ENCODE measurements at places on chromosomes 3 and 15.
A peak's percentile ranks its signal among the peaks of the same experiment; 100 is the strongest.

DNA sequence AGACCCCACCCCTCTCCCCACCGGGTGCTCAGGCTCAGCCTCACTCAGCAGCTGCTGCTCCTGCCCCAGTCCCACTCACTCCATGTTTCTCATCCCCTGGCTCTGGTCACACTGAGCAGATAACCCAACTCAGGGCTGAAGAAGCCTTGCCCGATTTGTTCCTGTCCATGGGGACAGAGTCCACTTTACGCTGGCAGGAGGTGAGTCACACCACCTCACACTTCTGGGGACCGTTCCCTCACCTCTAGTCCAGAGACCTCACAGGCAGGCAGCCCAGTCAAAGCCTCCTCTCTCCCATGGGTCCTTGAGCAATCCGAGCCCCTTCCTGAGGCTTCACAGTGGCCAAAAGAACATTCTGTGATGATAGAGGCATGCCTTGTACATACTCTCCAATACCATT lies 1.4 kb downstream of the CIDEC start:
- no peak for DNase-seq
- H3K27ac ChIP-seq, result no peak overlapping the region
- no peak overlapping the region for H3K4me3 ChIP-seq
- no peaks in the 10 kb centered on the region for H3K36me3 ChIP-seq

DNA sequence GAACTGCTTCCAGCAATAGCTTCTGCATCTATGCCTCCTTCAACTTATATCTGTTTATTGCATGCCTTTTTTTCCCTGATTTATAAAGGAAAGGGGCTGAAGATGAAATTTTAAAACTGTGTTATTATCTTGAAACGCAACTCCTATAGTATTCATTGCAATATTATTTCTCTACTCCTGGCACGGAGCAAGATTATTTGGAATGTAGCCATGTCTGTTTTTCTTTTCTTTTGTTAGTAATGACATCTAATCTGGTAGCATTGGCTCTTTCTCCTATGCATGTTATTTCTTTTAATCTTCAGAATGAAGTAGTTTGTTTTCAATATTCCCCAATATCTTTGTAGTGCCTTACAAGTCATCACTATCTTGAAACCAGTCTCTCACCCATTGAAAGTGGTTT lies 33.6 kb downstream of the KCNMB2 start:
- no peaks in the 10 kb centered on the region for H3K27me3 ChIP-seq
- no peaks in the 10 kb centered on the region for H3K4me1 ChIP-seq
- no peak overlapping the region for H3K4me3 ChIP-seq
- no peaks in the 10 kb centered on the region for H3K36me3 ChIP-seq
- no peak overlapping the region for H3K27ac ChIP-seq
- no peak for DNase-seq

DNA sequence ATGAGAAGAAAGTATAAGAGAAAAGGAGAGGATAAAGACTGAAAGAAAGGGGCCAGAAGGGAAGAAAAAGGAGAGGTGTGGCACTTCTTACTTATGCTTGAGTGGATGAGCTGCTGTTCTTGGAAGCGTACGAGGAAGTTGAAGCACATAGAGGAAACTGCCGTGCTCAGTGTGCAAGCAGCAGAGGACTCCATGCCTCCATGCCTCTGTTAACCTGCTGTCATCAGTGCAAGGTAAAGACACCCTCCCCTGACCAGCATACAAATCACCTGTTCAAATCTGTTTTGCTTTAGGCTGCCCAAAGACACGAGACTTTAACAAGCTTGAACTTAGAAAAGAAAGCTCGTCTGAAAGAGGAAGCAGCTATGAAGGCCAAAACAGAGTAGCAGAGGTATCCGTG lies 6.4 kb downstream of the WDR5B start:
- no peak for DNase-seq
- no peak overlapping the region for H3K27ac ChIP-seq
- H3K4me3 ChIP-seq, result no peak overlapping the region
- no peaks in the 10 kb centered on the region for H3K27me3 ChIP-seq
- H3K36me3 ChIP-seq, result peaks cover 8% of the 10 kb centered on the region
- H3K4me1 ChIP-seq, result no peaks in the 10 kb centered on the region

DNA sequence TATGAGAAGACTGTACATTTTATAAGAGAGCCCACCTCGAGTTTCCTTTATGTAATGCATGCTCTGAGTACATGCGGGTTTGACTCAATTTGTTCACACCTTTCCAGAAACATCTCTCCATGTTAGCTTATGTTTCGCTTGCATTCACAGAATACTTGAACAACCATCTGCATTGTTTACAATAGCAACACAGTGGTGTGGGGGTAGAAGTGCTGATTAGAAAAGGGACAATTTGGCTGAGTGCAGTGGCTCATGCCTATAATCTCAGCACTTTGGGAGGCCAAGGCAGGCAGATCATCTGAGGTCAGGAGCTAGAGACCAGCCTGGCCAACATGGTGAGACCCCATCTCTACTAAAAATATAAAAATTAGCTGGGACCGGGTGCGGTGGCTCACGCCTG lies 60.9 kb downstream of the NCEH1 start:
- no peaks in the 10 kb centered on the region for H3K27me3 ChIP-seq
- H3K36me3 ChIP-seq, result no peaks in the 10 kb centered on the region
- peaks cover 7% of the 10 kb centered on the region for H3K4me1 ChIP-seq
- DNase-seq, result no peak
- no peak overlapping the region for H3K4me3 ChIP-seq

GRCh38 chr3:175398676-175399075 lies 539.5 kb downstream of the NAALADL2 start:
- H3K4me1 ChIP-seq, result peaks cover 5% of the 10 kb centered on the region
- H3K27me3 ChIP-seq, result no peaks in the 10 kb centered on the region
- H3K4me3 ChIP-seq, result no peak overlapping the region
- H3K27ac ChIP-seq, result no peak overlapping the region
- H3K36me3 ChIP-seq, result no peaks in the 10 kb centered on the region
- DNase-seq, result no peak

DNA sequence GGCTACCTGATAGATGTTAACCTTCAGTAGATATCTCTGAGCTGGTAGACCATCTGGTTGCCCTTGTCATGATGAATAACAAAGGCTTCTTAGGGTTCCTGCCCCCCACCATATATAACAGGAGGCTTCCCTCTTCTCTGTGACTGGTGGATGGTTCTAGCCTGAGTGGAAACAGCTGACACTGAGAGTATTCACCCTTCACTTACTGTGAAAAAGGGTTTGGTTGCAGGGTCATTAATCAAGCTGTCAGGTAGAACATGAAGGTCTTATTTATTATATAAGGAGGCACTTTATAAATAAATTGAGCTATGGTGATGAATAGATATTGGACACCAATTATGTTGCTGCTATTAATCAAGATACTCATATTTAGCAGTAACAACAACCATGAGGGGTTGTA lies 58.6 kb downstream of the CACNA2D3 start:
- no peak overlapping the region for H3K27ac ChIP-seq
- H3K36me3 ChIP-seq, result no peaks in the 10 kb centered on the region

DNA sequence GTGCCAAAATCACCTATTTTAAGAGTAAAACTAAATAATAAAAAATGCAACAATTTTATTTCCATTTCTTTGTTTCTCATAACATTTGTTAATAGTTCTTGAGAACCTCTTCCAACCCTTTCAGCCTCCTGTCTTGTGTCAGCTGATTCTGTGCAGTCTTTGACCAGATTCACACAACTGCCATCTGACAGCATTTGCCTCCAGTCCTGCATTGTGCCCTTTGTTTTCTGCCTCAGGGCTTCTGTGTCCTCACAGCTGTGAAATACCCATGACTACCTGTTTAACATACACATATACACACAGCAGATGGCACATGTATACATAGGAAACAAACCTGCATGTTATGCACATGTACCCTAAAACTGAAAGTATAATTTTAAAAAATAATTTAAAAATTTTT lies 13.2 kb upstream of the CNTN6 start:
- H3K4me1 ChIP-seq, result no peaks in the 10 kb centered on the region
- H3K27ac ChIP-seq, result no peak overlapping the region
- H3K27me3 ChIP-seq, result no peaks in the 10 kb centered on the region
- no peak overlapping the region for H3K4me3 ChIP-seq
- H3K36me3 ChIP-seq, result no peaks in the 10 kb centered on the region

DNA sequence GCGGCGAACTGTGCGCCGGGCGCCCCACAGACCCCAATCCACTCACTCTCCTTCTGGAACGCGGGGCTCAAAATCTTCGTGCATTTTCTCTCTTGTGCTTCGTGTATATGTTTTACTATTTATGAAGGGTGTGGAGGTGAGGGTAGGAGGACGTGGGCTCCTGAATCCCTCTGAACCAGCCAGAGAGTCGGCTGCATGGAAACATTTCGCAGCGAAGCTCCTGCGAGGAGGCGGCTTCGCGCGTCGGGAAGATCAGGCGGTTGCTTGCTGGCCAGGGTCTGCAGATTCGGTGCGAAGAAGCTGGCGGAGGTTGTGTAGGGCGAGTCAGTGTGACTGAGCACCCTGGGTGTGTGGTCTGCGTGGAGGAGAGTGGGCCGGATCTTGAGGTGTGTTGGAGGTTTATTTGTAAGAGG lies 1.1 kb downstream of the CNTN4 start:
- peak overlapping the region; percentile 77 for H3K4me3 ChIP-seq
- 0 out of 2 replicates have a peak, but pooled peaks cover 2% of the 10 kb centered on the region for H3K4me1 ChIP-seq
- no peaks in the 10 kb centered on the region for H3K36me3 ChIP-seq
- DNase-seq, result peak; percentile 3

GRCh38 chr3:133880287-133880686 lies 15.4 kb downstream of the RAB6B start:
- no peak overlapping the region for H3K27ac ChIP-seq
- no peaks in the 10 kb centered on the region for H3K36me3 ChIP-seq
- no peaks in the 10 kb centered on the region for H3K27me3 ChIP-seq

DNA sequence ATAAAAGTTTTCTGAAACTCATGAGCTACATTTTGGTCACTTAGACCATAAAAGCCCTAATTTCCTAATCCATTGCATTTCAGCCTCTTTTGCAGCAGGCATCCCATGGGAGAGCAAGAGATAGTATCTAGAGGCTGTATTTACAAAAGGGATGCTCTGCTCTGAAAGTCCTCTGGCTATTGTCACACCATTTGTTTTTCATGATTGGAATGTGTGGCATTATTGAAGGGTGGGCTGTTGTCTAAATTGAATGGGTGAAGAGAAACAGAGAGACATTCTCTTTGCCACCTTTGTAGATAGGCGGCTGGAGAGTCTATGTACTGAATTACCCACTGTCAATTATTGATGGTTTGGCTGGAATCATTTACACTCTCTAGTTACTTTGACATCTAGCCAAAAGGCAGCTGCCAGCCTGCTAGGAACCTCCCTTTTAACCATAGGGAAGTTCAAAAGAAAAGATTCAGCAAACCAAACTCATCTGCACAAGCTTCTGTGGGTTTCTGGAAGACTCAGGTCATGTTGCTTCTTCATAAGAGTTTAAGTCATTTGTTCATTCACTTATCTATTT lies 89.8 kb upstream of the RARB start:
- H3K4me1 ChIP-seq, result no peaks in the 10 kb centered on the region
- no peak overlapping the region for H3K4me3 ChIP-seq
- no peak for DNase-seq
- H3K36me3 ChIP-seq, result no peaks in the 10 kb centered on the region

DNA sequence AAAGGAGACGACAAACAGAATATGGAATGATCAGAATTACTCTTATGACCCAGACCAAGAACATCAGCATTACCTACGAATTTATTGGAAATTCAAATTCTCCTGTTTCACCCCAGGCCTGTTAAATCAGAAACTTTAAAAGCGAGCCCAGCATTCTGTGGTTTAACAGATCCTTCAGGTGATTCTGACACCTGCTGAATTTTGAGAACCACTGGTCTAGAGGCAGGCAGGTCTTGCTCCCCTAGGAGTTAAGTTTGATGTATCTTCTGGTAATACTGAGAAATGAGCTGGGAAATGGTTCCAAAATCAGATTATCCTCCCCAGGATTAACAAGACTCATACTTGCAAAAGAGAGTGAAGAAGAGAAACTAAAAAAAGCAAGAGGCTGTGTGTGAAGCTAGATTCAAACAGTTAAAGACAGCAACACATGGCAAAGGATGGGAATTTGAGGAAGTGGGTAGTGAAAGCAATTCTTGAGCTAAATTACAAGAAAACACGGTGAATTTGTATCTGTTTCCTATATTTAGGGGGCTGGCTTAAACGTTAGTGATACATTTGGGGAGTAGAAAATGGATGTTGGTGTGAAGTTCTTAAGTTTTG lies 66.0 kb downstream of the FLNB start:
- H3K27me3 ChIP-seq, result no peaks in the 10 kb centered on the region
- no peak overlapping the region for H3K27ac ChIP-seq
- H3K4me1 ChIP-seq, result peaks cover 14% of the 10 kb centered on the region
- DNase-seq, result no peak
- H3K36me3 ChIP-seq, result no peaks in the 10 kb centered on the region
- H3K4me3 ChIP-seq, result no peak overlapping the region

DNA sequence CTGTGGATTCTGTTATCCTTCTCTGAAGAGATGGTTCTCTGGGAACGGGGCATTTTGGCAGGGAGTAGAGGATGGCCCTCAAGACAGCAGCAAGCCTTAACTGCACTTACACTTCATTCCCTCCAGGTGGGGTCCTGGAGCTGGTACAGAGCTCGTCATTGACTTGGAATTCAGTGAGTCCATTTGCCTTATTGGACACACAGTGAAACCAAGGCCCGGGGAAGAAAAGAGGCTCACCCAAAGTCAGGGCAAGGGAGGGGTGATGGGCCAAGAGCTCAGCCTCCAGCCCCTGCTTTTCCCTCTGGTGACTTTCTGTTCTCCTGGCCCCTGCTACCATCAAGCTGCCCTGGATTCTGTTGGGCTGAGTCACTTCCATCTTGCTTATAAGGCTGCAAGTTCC lies 125.6 kb downstream of the ETFA start:
- H3K27ac ChIP-seq, result no peak overlapping the region
- H3K36me3 ChIP-seq, result no peaks in the 10 kb centered on the region
- DNase-seq, result peak; percentile 54
- H3K4me3 ChIP-seq, result no peak overlapping the region

DNA sequence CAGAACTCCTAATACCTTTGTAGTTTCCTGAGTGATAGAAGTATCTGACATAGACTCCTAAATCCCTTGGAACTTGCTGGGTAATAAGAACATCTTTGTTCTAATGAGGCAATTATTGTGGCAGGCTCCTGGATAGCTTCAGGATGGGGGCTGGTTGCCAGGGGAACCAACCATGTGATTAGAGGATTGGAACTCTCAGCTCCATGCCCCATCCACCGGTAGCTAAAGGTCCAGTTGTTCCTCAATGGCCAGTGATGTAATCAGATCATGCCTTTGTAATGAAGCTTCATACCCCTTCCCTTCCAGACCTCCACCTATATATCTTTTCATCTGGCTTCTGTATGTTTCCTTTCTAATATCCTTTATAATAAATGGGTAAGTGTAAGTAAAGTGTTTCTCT lies 221.2 kb upstream of the ALCAM start:
- H3K27me3 ChIP-seq, result no peaks in the 10 kb centered on the region
- H3K4me1 ChIP-seq, result no peaks in the 10 kb centered on the region
- H3K36me3 ChIP-seq, result no peaks in the 10 kb centered on the region
- H3K27ac ChIP-seq, result no peak overlapping the region

GRCh38 chr15:35506272-35506870 lies 39.6 kb downstream of the DPH6 start:
- H3K4me1 ChIP-seq, result peaks cover 13% of the 10 kb centered on the region
- H3K4me3 ChIP-seq, result no peak overlapping the region
- no peaks in the 10 kb centered on the region for H3K27me3 ChIP-seq
- DNase-seq, result peak; percentile 61
- H3K36me3 ChIP-seq, result no peaks in the 10 kb centered on the region

Data from SJCRH30 (cell line).